NCI-H2171 (cell line): ENCODE measurements at places on chromosomes 4 and X.

- DNase-seq, result no peak
Measured at GRCh38 chr4:1684506-1685234, 557 bp upstream of the FAM53A start.

GRCh38 chr4:144740316-144740715 lies 94.4 kb downstream of the HHIP start:
- no peak for DNase-seq

DNA sequence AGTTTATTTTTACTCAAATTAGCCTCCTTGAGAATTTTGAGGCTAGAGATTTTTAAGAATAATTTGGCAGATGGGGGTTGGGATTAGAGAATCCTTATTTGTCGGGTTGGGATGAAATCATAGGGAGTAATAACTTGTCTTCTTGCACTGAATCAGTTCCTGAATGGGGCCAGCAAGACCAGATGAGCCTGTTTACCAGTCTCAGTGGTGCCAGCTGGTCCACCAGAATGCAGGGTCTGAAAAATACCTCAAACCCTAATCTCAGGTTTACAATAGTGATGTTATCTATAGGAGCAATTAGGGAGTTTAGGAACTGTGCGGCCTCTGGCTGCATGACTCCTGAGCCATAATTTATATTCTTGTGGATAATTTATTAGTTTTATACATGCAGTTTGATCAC lies 705.9 kb upstream of the AGA start:
- DNase-seq, result no peak

- DNase-seq, result no peak
Measured at GRCh38 chr4:75907966-75908365, 5.7 kb upstream of the PPEF2 start.

- DNase-seq, result no peak
Measured at GRCh38 chr4:132797856-132798255, 351.2 kb upstream of the PCDH10 start.

DNA sequence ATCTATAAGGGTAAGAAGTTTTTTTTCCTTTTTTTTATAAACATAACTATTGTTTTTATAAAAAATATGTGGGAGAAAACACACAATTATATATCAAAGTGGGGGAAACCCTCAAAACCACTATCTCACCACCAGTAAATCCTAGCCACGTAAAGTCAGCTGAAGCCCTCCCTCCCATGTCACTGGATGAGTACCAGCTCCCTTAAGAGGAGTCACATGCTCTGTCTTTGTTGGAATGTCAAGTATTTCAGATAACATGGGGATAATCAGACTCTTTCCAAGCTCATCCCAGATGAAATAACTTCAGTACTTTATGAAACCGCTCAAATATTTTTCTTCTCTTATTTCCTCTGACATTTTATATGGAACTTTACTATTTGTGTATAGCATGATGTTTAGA lies 2.4 kb downstream of the MYOZ2 start:
- DNase-seq, result no peak

DNA sequence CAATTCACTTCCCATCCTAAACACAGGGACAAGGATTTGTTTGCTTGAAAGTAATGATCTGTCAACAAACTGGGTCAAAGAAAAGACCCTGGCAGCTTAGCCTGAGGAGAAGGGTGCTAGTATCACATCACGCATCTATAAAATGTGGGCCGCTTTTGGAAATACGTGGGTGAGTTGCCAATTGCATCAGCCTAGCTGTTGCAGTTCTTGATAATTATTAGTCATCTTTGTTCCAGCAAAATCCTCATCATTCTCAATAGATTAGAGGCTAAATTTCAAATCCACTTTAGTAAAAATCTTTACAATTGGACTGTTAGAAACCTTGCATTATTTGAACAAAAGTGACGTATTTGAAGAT lies 33.6 kb upstream of the TAPT1 start:
- no peak for DNase-seq

DNA sequence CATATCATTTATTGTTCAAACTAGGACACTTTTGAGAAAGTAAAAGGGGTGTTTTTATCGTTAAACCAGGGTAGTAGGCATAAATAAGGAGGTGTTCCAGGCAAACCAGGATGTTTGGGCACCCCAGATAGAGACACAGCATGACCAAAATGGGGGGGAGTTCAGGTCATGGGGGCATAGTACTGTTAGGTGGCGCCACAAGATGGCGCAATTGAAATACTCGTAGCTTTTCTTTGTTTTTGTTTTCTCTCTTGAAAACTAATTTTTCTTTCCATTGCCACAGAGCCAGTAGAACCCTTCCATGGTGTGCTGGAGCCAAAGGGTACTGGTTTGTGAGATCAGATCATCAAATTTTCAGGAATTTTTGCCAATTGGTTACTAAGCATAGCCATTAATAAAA lies 283.4 kb downstream of the BCOR start:
- DNase-seq, result no peak

DNA sequence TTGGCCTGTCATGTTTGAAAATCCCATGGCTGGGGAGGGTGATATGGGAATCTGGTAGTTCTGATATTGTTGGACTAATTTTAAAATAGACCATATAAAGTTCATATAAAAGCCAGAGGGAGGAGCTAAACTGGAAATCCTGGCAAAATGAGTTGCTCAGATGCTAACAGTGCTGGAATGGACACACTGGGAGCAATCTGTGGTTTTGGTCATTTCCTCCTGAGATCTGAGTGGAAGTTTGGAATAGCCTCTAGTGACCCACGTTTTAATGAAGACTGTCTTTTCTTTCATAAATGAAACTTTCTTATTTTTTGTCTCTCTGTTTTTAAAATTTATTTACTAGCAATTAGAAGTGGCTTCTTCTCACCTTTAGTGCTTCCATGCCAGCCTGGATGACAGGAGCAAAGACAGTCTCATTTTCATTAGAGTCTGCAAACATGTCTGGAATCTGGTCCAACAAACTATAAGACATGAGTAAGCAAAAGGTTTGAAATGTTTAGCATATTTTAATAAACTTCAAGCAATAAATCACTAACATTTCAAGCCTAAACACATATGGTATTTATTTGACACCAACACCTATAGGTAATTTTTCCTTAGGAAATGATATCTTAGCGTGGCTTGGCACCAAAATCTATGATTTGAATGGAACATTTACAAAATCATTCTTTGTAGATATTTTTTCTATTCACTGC lies 66.6 kb downstream of the METTL14 start:
- DNase-seq, result no peak

GRCh38 chrX:12958059-12958458 lies 16.9 kb upstream of the TMSB4X start:
- DNase-seq, result no peak

- no peak for DNase-seq
Measured at GRCh38 chrX:30615229-30615628, 37.7 kb upstream of the TASL start.

DNA sequence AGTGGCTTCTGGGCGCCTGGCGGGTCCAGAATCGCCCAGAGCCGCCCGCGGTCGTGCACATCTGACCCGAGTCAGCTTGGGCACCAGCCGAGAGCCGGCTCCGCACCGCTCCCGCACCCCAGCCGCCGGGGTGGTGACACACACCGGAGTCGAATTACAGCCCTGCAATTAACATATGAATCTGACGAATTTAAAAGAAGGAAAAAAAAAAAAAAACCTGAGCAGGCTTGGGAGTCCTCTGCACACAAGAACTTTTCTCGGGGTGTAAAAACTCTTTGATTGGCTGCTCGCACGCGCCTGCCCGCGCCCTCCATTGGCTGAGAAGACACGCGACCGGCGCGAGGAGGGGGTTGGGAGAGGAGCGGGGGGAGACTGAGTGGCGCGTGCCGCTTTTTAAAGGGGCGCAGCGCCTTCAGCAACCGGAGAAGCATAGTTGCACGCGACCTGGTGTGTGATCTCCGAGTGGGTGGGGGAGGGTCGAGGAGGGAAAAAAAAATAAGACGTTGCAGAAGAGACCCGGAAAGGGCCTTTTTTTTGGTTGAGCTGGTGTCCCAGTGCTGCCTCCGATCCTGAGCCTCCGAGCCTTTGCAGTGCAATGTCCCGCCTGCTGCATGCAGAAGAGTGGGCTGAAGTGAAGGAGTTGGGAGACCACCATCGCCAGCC lies at the start of gene ATOH1:
TSS of gene ATOH1 (plus strand) at position 422 of the 663 bp plus-strand sequence. CDS start at position 596, 174 bp downstream.
- peak; percentile 60 for DNase-seq

- DNase-seq, result no peak
Measured at GRCh38 chr4:37767546-37767945, 58.9 kb upstream of the PGM2 start.

- no peak for DNase-seq
Measured at GRCh38 chrX:98331407-98331806, 1447.7 kb downstream of the RPA4 start.

GRCh38 chr4:183469936-183470335 lies 25.5 kb downstream of the CDKN2AIP start:
- no peak for DNase-seq

GRCh38 chrX:55163171-55163570 lies 57.0 kb upstream of the PAGE5 start:
- DNase-seq, result no peak

- DNase-seq, result no peak
Measured at GRCh38 chr4:149955780-149956390, 122.4 kb upstream of the DCLK2 start.

DNA sequence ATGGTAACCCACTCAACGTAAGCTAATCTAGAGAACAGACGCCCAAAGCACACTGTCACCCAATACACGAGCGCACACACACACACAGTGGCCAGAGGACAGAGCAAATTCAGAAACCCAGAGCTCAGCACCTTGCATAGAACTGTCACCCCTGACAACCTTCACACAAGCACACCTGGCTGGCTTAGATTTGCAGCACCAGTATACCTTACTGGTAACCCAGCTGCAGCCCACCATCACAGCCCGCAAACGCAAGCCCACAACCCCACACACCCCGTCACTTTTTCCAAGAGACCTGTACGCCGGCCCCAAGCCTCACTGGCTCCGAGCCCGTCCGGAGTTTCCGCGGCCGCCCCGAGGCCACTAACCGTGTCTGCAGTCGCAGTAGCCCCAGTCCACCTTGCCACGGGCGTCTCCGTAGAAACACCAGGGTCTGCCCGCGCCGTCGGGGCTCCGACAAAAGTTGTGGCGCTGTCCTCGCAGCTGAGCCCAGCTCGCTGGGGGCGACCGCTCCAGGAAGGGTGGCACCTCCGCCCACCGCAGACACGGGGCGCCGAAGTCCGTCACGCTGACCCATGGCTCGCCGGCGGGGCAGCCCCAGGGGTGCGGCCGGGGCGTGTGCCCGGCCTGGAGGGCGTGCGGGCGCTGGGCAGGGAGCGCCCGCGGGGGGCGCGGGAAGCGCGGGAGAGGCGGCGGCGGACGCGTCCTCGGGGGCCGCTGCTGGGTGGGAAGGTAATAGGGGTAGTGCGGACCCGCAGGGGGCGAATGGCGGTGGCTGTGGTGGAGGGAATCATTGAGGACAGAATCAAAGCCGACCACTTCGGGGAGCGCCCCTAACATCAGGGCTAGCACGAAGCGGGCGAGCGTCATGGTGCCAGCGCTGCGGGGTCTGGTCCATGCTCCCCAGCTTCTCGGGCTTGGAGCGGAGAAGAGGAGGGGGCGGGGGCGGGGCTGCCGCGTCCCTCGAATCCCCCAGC lies 664 bp downstream of the PRSS12 start:
- DNase-seq, result no peak

- DNase-seq, result no peak
Measured at GRCh38 chrX:102651242-102652011, at the start of gene GPRASP1. Gene GPRASP1 (plus strand): TSS chrX:102651483. CDS start chrX:102653914, 2,431 bp downstream.

- DNase-seq, result no peak
Measured at GRCh38 chr4:139957986-139958738, 195.8 kb downstream of the MAML3 start.

DNA sequence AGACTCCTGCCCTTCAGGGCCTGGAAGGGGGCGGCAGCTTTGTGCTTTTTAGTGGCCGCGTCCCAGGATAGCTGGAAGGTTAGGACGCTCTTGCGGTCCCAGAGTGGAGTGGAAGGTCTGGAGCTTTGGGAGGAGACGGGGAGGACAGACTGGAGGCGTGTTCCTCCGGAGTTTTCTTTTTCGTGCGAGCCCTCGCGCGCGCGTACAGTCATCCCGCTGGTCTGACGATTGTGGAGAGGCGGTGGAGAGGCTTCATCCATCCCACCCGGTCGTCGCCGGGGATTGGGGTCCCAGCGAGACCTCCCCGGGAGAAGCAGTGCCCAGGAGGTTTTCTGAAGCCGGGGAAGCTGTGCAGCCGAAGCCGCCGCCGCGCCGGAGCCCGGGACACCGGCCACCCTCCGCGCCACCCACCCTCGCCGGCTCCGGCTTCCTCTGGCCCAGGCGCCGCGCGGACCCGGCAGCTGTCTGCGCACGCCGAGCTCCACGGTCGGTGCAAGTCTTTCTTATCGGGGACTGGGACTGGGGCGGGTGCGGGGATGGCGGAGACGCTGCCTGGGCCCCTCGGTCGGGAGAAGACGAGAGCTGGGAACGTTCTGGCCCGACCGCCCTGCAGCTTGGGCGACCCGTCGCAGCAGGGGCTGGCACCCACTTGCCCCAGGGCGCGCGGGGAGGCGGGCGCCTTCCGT lies at the start of gene EDNRA:
TSS of gene EDNRA (plus strand) at position 207 of the 686 bp plus-strand sequence. CDS start 4,585 bp downstream, outside the sequence.
- no peak for DNase-seq

- no peak for DNase-seq
Measured at GRCh38 chr4:184331268-184331995, 113.8 kb upstream of the ENPP6 start.

- no peak for DNase-seq
Measured at GRCh38 chrX:124726881-124727280, 380.5 kb downstream of the SH2D1A start.
